NCI-H510A treated with DMSO at 0.1 percent for 48 hours (cell line): ENCODE measurements at places on chromosomes 1 and 21.

GRCh38 chr1:1619917-1620361, 4.6 kb downstream of the MIB2 start:
- DNase-seq: no peak

GRCh38 chr1:195971589-195971988, 636.7 kb downstream of the KCNT2 start:
- no peak for DNase-seq

DNA sequence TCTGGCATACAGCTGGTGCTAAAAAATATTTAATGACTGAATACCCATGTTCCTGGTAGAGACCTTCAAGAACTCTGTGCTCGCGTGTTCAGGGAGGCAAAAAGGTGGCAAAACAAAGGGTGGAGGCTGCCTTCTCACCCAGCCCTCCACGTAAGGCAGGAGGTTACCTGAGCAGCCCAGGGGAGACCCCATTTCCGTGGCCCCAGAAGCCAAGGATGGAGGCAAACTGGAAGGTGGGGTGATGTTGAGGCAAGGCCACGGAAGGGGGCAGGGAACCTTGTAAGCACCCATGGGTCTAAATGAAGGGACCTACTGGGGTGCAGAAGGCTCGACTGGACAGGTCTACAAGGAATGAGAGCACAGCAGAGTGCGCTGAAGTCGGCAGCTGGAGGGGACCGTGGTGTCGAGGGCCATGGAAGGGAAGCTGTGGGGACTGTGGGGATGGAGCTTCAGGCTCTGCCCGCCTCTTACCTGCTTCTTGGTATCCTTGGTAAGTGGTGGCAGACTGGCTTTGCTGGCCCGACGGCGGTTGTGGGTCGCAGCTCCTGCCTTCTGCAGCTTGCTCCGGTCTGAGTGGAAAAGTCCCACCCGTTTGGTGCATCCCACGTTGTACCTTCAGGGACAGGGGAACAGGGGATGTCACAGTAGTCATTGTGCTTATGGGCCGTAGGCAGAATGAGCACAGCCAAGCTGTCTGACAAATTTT, 8.9 kb upstream of the A3GALT2 start:
- DNase-seq: no peak

DNA sequence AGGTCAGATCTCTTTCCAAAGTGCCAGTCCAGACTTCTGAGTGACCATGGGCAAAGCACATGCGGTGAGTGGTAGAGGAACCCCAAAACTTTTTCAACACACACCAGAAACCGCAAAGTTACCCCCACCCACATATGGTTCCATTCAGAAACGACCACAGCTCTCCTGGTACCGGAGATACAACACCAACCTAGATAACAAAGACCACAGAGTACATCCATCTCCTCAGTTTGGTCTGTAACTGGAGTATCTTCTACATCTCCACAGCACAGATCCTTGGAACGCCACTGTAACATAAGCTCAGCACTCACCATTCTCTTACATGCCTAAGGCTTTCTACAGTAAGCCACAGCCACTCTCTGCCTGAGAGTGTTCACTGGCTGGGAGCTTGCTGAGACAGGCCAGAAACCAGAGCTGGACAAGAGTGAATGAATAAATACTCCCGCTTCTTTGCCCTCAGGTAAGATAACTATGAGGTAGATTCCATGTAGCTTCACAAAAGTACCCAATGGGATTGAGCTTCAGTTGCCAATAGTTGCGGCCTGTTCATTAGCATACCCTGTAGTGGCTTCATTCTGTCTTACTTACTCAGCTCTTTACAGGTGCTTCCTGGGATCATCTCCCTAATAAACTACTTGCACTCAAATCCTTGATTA, 81.8 kb downstream of the SMYD3 start:
- DNase-seq: no peak

DNA sequence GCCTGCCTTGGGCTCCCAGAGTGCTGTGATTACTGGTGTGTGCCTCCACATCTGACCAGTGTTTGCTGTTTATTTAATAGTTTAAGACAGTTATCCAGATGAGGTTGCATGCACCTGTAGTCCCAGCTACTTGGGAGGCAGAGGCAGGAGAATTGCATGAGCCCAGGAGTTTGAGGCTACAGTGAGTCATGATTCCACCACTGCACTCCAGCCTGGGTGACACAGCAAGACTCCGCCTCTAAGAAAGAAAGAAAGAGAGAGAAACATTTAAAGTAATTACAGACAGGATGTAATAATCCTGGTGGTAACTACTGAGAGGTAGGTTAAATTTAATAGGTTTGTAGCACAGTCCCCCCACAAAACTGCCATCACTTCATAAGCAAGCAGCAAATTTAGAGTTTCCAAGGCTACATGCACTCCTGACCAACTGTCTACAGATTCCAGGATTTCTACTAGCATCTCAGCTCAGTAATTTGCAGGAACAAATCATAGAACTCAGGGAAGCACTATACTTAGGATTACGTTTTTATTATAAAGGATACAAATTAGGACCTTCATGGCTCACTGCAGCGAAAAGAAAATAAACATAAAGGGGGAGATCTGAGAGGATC, 89.6 kb downstream of the PKN2 start:
- no peak for DNase-seq

DNA sequence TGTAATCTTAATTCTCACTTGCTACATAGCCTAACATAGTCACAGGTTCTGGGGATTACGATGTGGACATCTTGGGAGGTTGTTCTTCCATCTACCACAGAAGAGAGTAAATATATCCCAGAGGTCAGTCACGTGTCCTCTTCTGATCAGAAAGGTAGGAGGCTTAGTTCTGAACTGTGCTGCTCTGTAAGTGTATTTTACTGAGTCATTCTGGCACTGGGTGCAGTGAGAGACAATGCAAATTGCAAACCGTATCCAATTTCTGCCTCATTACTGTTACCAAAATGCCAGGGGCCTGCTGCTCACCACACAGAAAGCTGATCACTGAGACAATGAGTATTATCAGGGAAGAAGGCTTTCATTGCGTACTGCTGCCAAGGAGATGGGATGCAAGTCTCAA, 104.0 kb downstream of the GABPA start:
- no peak for DNase-seq

GRCh38 chr1:30872948-30873263, 35.7 kb downstream of the SDC3 start:
- DNase-seq: no peak

DNA sequence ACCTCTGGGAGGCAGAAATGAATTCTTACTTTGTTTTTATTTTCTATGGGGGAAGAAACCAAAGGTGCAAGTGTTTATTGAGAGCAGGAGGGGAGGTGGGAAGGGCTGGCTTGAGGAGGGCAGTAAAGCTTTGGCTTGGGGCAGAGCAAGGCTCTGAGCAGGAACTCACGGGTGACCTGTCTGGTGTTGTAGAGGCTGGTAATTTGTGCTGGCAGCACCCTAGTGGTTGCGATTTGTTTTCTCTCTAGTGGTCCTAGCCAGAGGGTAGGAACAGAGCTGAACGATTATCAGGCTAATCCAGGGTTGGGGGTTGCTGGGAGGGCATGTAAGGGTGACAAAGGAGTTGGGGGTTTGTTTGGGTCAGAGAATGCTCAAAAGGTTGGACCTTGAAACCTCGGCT, 16.6 kb downstream of the TMCC2 start:
- DNase-seq: no peak
